Stimulated activated CD8-positive, alpha-beta memory T cell treated with anti-CD3 and anti-CD28 coated beads, Interleukin-12 subunit alpha, Interleukin-12 subunit beta, amount 100 ng/mL, for 1 hour (primary cell): ENCODE measurements at places on chromosomes 11 and 22.
A peak's percentile ranks its signal among the peaks of the same experiment; 100 is the strongest.

- DNase-seq, result no peak
These were observed 524 bp downstream of the MTMR2 start for GRCh38 chr11:95923439-95923727.

GRCh38 chr11:69353696-69354544, 60.0 kb downstream of the MYEOV start:
- DNase-seq, result no peak

- no peak for DNase-seq
These were observed 2.7 kb downstream of the UPB1 start for GRCh38 chr22:24497841-24498258.

- no peak for DNase-seq
These were observed 79.6 kb downstream of the PHF21B start for GRCh38 chr22:44930016-44930710.

DNA sequence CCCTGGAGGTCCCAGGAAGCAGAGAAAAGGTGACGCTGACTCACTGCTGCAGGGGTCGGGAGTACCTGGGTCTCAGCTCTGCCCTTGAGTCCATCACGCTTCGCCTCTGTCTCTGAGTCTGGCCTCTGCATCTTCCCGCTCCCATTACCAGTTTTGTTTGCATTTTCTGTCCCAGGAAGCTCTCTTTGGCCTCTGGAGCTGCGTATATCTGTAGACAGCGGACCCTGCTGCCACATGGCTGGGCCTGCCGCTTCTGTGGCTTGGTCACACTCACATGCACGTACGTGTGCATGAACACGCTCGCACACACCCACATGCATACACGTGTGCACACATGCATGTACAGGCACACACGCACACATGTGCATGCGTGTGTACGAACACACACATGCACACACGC, 20.8 kb upstream of the APOBEC3A start:
- no peak for DNase-seq

GRCh38 chr11:6307876-6308275, 12.4 kb downstream of the CAVIN3 start:
- DNase-seq, result no peak

- no peak for DNase-seq
These were observed 2.3 kb downstream of the CABP4 start for GRCh38 chr11:67457453-67457852.

GRCh38 chr22:37525073-37525745, 6.0 kb upstream of the CARD10 start:
- no peak for DNase-seq

- DNase-seq, result no peak
These were observed 108.4 kb downstream of the BLID start for GRCh38 chr11:122007601-122008071.

DNA sequence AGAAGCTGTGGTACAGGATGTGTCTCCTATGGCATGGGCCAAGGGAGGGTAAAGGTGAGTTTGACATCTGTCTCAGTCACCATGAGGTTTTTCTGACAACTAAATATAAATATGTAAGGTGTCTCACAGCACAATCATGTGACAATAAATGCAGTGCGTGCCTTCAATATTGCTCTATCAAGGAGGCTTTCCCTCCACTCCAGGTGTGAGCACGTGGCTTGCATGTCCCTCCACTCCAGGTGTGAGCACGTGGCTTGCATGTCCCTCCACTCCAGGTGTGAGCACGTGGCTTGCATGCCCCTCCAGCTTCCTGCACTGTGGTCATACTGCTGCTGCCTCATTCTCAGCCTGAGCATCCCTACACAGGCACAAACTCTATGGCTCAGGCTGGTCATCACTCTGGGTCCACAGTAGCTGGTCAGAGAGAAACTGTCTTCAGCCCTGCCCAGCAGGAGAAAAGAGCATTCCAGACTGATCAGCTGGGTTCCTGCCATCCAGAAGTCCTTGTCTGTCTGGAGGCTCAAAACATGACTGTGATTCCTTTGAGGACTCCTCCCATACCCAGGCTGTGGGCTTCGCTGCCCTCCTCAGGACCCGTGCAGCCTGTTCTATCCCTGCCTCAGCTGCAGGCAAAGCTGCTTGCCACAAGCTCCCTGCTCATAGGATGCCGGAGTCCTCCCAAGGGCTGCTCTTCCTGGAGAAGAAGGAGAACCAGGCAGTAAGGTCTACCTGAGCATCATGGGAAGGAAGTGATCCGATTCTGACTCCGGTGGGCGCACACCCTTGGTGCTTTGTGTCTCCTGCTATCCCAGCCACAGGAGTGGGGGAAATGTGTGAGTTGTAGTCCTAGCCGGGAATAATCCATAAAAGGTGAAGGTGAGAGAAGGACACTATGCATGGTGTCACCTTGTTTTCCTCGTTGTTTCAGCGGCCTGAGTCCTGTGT, 33.4 kb upstream of the VPREB1 start:
- no peak for DNase-seq

DNA sequence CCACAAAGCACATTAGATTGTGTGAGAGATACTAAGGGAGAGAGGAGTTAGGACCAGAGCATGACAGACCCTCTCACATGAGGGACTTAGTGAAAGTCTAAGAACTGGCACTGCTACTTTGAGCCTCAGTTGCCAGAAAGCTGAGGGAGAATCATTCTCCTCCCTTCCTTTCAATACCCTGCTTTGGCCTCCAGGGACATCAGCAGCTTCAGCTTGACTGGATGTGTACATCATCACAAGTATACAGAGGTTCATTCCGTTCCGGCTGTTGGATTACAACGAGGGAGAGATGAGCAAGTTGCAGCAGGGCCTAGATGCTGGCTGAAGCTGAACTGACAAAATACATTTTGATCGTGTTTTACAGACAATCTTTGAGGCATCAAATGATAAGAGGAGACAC, 15.7 kb upstream of the ANO5 start:
- no peak for DNase-seq

DNA sequence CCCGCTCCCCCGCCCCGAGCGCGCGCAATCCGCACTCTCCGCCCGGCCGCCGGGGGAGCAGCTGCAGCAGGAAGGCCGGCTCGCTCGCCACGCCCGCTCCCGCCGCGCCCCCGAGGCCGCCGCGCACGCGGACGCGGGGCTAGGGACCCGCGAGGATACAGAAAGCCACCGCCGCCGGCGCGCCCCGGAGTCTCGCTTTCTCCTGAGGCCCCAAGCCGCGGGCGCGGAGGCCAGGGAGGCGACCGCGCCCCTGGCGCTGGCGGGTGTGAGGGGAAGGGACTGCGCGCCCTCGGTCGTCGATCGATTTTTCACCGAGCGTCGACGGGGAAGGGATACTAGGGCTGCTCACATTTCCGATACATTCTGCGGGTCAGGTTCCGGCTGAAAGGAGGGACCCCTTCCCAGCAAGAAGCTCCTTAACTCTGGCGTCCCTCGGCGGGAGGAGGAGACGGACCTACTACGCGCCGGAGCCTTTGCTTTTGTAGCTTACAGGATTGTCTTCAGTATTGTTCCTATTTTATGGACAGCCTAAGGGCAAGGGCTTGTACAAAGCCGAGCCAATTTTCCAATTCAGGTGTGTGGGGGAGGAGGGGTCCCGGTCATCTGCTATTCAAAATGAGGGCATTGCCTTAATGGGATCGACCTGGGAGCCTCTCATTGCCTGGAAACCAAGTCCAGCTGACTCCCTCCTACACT, 416 bp upstream of the GAB2 start:
- DNase-seq, result peak; percentile 59

DNA sequence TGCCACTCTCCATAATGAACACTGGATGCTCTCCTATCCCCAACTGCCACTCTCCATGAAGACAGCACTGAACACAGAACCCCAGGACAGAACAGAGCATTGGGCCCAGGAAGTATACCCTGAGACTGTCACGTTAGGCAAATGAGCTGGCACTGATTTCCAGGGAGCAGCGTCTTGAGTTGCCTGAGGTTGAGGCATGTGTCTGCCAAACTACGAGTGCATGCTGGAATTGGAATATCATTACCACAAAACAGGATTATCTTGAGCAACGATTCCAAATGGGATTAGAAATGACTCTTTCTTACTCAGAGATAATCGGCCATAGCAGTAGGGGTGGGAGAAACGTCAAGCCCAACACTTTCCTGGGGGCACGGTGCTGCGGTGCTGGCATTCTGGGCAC, 39.9 kb downstream of the CLPB start:
- DNase-seq, result no peak

GRCh38 chr11:56045538-56045937, 18.1 kb downstream of the OR5AS1 start:
- DNase-seq, result no peak

- no peak for DNase-seq
These were observed 41.8 kb downstream of the OSBPL5 start for GRCh38 chr11:3123305-3123704.

DNA sequence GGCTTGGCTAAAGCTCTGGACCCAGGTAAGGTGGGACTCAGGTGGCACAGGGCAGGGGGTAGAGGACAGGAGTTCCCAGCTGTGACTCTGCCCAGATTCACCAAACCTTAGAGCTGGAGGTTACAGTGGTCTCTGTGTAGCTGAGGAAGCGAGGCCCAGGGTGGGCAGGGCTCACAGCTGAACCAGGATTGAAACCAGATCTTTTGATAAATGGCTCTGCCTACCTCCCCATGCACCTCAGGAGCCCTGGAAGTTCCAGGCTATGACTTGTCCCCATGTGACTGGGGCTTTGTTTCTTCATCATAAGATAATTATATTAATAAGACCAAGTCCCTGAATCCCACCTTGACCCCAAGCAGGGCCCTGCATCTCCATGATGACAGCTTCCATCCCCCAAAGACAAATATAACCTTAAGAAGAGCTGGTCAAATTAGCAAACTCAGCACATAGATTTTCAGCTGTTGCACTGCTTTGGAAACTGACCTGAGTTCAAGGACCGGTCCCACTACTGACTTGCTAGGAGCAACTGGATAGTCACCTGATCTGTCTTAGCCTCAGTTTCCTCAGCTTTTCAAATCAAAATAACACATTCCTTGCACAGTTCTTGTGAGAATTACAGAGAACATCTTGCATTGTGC, 21.3 kb upstream of the TSKU start:
- DNase-seq, result no peak

DNA sequence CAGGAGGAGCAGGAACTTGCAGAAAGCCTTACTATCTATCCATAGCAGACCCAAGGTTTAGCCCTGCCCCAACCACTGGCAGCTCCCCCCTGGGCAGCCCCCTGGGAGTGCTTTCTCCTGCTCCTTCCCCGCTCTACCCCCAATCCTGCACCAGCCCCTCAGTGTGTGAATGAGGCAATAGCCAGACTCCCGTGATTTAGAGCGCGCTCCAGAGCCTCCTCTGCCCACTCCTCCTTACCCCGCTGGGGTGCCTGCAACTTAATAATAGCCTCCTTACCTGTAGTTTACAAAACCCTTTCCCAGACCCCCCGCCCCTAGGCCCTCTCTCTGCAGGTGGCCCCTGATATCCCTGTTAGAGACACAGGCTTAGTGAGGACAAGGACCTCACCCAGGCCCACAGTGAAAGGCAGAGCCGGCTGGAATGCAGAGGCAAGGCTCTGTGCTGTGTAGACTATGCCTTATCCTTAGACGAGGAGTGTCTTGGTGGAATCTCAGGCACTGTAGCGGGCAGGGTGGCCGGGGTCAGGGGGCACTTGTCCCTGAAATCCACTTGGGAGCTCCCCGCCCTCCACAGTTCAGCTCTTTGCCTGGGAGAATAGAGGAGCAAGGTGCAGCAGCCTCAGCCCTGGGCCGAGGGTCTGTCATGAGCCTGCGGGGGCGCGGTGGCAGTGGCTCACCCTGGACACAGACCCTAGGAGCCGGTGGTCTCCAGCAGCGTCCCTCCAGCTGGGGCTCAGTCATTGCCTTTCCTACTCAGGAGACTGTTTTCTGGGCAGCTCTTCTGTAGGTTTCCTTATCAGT, 4.3 kb upstream of the CARNS1 start:
- DNase-seq, result no peak

GRCh38 chr22:38866024-38866398, 6.0 kb downstream of the CBX6 start:
- no peak for DNase-seq

DNA sequence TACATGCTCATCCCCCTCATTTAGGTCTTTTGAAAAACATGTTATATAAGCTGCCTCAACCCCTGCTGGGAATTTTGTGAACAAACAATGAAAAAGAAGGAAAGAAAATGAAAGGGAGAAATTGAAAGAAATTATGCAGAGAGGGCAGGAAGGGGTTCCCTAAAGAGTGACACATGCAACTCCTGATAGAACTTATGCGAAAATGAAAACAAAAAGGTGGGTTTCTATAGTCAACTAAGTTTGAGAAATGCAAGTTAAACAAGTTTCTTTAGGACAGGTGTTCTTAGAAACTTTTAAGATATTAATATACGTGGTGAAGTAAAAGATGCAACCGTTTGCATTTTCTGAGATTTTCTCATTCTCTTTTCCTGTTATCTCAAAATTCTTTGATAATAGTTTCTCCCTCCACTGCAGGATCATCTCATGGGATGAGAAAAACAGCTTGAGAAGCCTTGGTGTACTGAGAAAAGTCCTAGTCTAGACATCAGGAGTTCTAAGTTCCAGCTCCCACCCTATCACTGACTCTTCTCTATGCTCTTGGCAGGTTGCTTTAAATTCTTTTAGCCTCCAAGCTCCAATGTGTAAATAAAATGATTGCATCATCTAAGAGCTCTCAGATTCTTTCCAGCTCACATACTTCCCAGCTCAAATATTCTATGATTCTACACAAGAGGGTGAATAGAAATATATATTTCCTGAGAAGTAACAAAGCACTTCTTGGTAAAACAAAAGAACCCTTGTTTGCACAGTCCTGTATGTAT, 109.2 kb downstream of the FAM76B start:
- DNase-seq, result no peak

GRCh38 chr22:33817512-33818127, 102.7 kb downstream of the LARGE1 start:
- no peak for DNase-seq

- no peak for DNase-seq
These were observed 38.7 kb downstream of the CD82 start for GRCh38 chr11:44604171-44604581.

DNA sequence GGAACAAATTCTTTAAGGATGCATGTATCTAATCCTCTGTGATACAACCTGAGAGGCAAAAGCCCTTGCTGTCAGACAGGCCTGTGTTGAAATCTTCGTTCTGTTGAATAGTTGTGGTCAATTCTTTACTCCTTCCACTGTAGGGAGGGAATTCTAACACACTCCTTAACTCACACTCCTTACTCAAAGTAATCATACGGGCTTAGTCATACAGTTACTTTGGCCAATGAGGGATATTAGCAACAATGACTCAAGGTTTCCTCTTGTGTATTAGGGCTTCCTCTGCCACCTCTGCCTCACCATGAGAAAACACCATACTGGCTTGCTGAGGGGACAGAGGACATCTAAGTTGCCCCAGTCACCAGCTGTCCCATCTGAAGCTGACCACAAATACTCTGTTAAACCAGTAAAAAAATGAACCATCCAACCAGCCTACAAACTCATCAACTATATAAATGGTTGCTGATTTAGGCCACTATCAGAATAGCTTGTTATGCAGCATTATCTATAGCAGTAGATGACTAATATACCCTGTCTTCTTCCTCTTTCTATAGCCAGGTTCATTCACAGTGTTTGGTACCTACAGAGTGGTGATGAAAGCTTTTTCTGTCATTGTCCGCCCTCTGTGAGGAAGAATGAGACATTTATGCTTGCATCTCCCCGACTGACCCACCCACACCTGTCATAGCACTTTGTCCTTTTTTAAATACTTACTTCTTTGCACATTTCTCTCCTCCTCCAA, 322.8 kb upstream of the SYN3 start:
- no peak for DNase-seq
